ENCODE measurements at places on chromosomes 11 and 22. TPM values are rescaled to one million over a fixed set of nuclear protein-coding genes. Genes with fewer than 3 reads are reported as not detected.
A peak's percentile ranks its signal among the peaks of the same experiment; 100 is the strongest.

GRCh38 chr11:13939961-13940906 is 22.3 kb upstream of the SPON1 start:
- H3K4me1 ChIP-seq: peaks cover 11% of the 10 kb centered on the region
- no peak for DNase-seq
- H3K4me3 ChIP-seq: no peak overlapping the region
- H3K27me3 ChIP-seq: no peaks in the 10 kb centered on the region
- H3K36me3 ChIP-seq: no peaks in the 10 kb centered on the region
- H3K27ac ChIP-seq: no peak overlapping the region

GRCh38 chr11:12174477-12175143 is 64.2 kb downstream of the MICAL2 start:
- H3K36me3 ChIP-seq: no peaks in the 10 kb centered on the region
- no peaks in the 10 kb centered on the region for H3K27me3 ChIP-seq
- H3K4me1 ChIP-seq: peaks cover 24% of the 10 kb centered on the region
- H3K4me3 ChIP-seq: no peak overlapping the region
- peak; percentile 21 for DNase-seq
- H3K27ac ChIP-seq: peak overlapping the region; percentile 76

DNA sequence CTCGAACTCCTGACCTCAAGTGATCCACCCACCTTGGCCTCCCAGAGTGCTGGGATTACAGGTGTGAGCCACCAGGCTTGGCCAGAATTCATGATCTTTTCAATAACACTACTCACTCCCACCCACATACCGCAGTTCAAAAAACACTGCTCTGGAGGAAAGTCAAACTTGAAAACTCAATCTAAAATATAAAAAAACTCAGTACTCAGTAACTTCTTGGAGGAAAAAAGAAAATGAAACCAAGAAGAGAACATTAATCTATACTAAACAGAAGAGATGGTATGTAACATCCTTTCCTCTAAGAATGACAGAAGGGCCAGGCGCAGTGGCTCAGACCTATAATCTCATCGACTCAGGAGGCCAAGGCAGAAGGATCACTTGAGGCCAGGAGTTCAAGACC is 58.3 kb downstream of the MRTFA start:
- H3K27ac ChIP-seq: no peak overlapping the region
- H3K27me3 ChIP-seq: no peaks in the 10 kb centered on the region
- DNase-seq: no peak
- H3K4me3 ChIP-seq: no peak overlapping the region

DNA sequence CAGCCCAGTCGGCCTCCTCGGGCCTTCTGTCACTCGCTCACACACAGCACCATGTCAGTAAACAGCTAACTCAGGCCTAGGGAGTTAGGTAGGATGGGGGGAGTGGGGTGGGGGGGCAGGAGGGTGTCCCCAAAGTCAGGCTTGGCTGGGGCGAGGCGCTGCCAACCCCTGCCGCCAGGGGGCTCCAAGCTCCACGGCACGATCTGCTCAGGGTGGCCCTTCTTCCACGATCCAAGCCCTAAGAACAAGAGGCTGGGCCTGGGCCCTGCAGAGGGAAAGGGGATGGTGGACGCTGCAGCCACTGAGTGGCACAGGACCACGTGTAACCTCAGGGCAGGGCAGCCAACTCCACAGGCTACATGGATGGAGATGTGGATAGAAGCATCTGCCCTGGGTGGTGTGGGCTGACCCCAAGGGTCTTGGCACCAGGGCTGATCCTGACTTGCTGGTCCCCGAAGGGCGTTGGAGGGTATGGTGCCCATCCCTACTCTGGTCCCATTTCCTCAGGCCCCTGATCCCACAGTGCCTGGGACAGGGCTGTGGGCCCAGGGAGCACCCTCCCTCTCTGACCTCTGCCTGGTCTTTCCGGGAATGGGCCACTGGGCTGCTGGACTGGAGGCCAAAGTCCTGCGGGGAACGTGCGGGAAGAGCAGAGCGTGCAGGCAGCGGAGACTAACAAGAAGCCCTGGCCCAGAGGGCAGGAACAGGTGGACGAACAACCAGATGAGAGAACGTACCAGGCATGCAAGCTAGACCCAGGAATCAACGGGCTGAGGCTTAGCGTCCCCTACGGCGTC is 29.1 kb upstream of the TXNRD2 start:
- H3K27ac ChIP-seq: no peak overlapping the region
- DNase-seq: peak; percentile 56
- H3K4me1 ChIP-seq: peaks cover 26% of the 10 kb centered on the region
- no peaks in the 10 kb centered on the region for H3K27me3 ChIP-seq
- H3K4me3 ChIP-seq: no peak overlapping the region
- peaks cover 53% of the 10 kb centered on the region for H3K36me3 ChIP-seq

- H3K36me3 ChIP-seq: no peaks in the 10 kb centered on the region
- no peaks in the 10 kb centered on the region for H3K27me3 ChIP-seq
- H3K27ac ChIP-seq: no peak overlapping the region
- no peak for DNase-seq
Observed at GRCh38 chr11:20415432-20415831, 27.9 kb downstream of the PRMT3 start.

Gene CALCA
- not detected for polyA plus RNA-seq

DNA sequence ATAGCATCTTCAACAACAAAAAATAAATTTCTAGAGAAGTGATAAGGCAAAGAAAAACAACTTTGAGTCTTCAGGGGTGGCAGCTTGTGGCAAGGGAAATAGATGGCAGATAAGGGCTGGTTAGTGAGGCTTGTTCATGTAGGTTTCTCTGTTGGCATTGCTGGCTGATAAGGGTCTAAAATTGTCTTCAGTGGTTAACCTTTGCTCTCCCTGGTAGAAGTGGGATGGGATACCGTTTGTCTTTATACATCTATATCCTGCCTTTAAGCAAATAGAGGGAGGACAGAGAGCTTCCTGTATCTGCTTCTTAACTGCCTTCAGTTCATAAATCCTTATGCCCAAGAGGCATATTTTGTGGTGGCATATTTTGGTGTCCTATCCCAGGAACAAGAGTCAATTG is 57.1 kb downstream of the TRAF6 start:
- H3K4me1 ChIP-seq: no peaks in the 10 kb centered on the region
- H3K36me3 ChIP-seq: no peaks in the 10 kb centered on the region
- no peak overlapping the region for H3K4me3 ChIP-seq
- H3K27ac ChIP-seq: no peak overlapping the region

DNA sequence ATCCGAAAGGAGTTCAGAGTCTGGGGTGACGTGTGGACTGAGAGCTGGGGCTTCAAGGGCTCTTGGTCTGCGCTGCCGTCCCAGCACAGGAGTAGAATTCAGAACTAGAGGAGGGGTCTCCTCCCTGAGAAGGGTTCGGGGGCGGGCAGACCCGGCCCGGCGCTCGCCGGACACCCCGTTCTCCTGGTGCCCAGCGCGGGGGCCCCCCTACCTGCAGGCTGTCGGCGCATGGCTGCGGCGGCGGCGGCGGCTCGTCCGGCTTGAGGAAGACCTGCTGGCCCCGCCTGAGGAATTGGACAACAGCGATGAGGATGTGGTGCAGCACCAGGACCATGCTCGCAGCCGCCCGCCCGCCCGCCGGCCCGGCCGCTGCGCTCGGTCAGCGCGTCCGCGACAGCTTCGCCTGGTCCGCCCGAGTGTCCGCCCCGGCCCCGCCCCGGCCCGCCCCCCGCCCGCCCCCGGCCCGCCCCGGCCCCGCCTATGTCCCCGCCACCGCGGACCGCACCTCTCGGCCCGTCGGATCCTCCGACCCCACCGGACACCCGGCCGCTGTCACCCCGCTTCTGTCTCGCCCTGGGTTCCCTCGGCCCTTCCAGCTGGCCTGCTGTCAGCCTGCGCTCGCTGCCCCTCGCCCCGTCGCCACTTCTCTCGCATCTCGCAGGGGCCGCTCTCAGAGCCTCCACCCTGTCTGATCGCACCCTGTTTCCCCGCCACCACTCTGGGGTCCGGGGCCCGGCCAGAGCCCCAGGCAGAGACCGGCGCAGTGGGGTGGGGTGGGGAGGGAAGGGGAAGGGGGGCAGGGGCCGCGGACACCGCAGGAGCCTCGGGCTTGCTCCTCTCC is 32.0 kb downstream of the PDE2A start:
- no peak overlapping the region for H3K27ac ChIP-seq
- DNase-seq: peak; percentile 33
- H3K36me3 ChIP-seq: no peaks in the 10 kb centered on the region
- H3K27me3 ChIP-seq: peaks cover 2% of the 10 kb centered on the region

DNA sequence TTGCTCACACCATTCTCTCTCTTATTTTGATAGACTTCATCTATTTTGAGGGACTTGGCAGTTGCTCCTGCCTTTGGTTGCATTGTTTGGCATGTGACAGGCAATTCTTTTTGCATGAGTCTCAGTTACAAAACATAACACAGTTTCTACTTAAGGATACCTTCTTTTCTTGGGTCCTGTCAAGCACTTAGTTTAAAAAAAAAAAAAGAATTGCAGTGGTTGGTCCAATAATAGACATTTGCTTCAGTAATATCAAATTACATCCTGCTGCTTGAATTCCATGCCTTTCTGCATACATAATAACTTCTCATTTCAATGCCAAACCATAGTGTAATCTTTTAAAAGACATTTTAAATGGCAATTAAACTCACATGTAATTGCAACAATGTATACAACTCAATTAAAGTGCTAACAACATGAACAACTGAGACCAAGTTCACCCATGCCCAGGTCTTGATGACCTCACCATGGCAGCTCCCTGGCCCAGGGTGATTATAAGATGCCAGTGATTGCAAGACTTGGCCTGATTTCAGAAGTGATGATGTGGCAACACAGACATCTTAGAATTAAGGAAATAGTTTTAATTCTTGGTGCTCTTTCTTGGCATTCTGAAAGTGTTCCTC is 32.2 kb upstream of the PLET1 start:
- no peaks in the 10 kb centered on the region for H3K27me3 ChIP-seq
- no peaks in the 10 kb centered on the region for H3K36me3 ChIP-seq
- H3K27ac ChIP-seq: peak overlapping the region; percentile 54
- peaks cover 29% of the 10 kb centered on the region for H3K4me1 ChIP-seq
- H3K4me3 ChIP-seq: no peak overlapping the region

GRCh38 chr11:48031602-48032001 is 51.2 kb downstream of the PTPRJ start:
- H3K4me3 ChIP-seq: no peak overlapping the region
- H3K4me1 ChIP-seq: peaks cover 11% of the 10 kb centered on the region
- no peaks in the 10 kb centered on the region for H3K27me3 ChIP-seq
- no peak overlapping the region for H3K27ac ChIP-seq

DNA sequence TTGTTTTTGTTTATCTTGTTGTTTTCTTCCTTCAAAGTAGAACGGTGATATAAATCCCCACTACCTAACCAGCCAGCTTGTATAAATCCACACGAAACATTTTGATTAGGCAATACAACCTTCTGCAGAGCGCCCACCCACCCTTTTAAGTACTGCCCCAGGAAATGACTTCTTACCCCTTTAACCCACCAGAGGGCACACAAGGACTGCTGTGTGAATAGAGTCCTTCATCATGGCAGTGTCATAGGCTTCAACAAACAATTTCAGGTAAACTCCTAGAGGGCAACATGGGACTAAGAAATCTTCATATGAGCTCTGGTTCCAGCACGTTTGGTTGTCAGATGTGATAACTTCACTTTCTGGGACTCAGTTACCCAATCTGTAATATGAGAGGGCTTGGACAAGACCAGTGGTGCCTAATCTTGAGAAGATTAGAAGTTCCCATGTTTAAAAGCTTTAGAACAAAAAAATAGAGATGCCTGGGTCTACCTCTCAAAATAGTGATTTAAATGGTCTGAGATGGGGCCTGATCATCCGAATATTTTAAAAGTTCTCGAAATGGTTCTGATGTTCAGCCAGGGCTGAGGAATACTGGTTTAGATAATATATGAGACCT is 56.1 kb downstream of the PIWIL4 start:
- H3K4me3 ChIP-seq: no peak overlapping the region
- no peaks in the 10 kb centered on the region for H3K4me1 ChIP-seq
- peak; percentile 89 for DNase-seq
- H3K36me3 ChIP-seq: no peaks in the 10 kb centered on the region

DNA sequence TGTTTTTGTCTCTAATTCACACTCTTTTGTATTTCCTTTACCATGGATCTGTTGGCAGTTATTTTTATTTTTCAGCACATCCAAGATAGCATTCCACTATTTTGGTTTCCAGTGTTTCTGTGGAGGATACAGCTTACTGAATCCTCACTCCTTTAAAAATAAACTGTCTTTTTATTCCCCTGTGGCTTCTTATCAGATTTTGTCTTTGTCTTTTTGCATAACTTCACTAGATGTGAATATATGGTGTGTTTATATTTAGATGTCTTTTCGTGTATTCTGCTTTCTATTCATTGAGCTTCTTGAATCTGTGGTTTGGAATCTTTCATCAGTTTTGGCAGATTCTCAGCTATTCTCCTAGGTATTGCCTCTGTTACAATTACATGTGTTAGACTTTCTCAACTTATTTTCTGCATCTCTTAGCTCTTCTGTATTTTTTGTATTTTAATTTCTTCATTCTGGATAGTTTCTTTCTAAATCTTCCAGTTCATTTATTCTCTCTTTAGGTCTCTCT is 7.4 kb upstream of the ATXN10 start:
- H3K4me3 ChIP-seq: no peak overlapping the region
- H3K27me3 ChIP-seq: peaks cover 30% of the 10 kb centered on the region

- H3K4me1 ChIP-seq: peaks cover 11% of the 10 kb centered on the region
- DNase-seq: no peak
- H3K27me3 ChIP-seq: peaks cover 22% of the 10 kb centered on the region
- H3K27ac ChIP-seq: no peak overlapping the region
- H3K4me3 ChIP-seq: no peak overlapping the region
Observed at GRCh38 chr22:30247974-30248373, 1.4 kb upstream of the LIF start.

DNA sequence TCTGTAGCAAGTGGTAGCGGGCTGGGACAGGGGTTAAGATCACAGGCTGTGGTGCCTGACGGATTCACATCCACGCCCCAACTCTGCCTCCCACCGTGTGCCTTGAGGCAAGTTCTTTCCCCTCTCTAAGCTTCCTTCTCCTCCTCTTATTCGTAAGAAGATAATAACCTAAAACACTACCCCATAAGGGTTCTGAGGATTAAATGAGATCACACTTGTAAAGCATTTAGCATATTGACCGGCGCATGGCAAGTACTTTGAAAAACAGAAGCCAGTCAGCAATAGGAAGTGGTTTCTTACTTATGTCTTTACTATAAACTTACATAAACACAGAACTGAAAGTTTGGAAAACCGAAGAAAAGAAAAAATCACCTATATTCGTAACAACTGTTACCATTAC is 15.5 kb upstream of the LMO2 start:
- no peak for DNase-seq
- H3K27me3 ChIP-seq: peaks cover 2% of the 10 kb centered on the region

GRCh38 chr22:35085621-35086020 is 19.7 kb downstream of the ISX start:
- no peaks in the 10 kb centered on the region for H3K36me3 ChIP-seq
- no peaks in the 10 kb centered on the region for H3K27me3 ChIP-seq
- no peak for DNase-seq
- H3K4me1 ChIP-seq: no peaks in the 10 kb centered on the region
- no peak overlapping the region for H3K4me3 ChIP-seq
- no peak overlapping the region for H3K27ac ChIP-seq

Gene PHETA2
- polyA plus RNA-seq: 29.9 TPM
